Kidney (tissue), 22 donors: ENCODE measurements at places on chromosomes 13 and 19.

- DNase-seq, result no peak
Observed at GRCh38 chr13:112335135-112335534, 41.0 kb upstream of the SPACA7 start.

GRCh38 chr19:53977429-53977990 lies 13.9 kb upstream of the CACNG6 start:
- DNase-seq, result no peak

DNA sequence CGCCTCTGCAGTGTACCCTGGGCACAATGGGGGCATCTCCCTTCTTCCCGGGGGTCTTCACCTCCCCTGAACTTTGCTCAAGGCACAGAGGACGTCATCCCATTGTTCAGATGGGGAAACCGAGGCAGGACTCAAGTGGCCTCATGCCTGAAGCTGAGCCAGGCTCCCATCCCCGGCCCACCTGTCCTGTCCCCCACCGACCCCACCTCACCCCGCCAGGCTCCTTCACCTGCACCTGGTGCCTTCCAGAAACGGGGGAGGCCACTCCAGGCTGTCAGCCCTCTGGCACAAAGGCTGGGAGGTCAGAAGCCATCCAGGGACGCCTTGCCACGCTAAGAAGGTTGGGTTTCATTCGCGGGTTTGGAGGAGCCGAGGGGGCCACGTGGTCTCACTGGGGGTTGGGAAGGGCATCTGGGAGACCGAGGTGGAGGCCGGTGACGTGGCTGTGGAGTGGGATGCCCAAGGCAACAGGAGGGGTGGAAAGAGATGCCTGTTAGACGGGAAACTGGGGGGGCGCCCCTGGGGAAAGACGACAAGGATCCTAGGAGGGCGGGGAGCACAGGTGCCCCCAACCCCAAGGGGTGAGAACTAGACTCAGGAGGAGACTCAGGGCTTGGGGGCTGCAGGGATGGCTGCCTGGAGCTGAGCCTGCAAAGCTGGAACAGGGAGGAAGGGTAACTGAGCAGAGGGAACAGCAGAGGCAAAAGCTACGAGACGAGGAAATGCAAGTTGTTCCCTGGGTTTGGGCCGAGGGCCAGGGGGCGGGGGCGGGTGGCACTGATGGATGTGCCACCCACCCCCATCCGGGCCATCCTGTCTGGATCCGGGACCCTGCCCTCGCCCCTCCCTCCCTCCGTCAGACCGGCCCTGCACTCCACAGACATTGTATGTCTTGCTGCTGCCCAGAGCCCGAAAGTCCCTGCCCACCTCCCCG lies 6.0 kb upstream of the TCF3 start:
- DNase-seq, result no peak

- no peak for DNase-seq
Observed at GRCh38 chr13:71727662-71728061, 139.3 kb downstream of the DACH1 start.

GRCh38 chr19:49073514-49074378 lies 1.2 kb upstream of the KCNA7 start:
- no peak for DNase-seq

DNA sequence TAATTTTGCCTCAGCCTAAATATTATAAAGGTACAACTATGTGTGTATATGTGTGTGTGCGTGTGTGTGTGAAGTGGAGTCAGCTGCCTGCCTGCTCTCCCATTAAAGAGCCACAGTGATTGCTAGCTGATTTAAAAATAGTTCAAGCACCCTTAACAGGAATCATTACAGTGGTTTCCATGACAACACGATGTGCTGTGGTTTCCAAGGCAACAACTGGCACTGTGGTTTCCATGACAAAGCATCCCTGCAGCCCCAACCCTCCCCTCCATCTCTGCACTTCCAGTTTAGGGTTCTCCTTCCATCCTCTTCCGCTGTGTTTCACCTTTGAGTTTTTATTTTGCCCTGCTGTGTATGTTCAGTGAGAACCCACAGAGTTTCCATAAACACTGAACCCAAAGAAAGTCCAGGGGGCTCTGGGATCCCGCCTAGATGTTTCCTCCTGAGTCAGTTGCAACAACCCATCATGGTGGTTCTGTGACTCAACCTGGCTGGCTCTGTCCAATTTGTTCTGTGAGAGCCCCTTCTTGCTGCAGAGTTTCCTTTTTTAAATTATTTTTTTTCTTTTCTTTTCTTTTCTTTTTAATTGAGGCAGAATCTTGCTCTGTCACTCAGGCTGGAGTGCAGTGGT lies 7.1 kb upstream of the PNMA8A start:
- DNase-seq, result no peak

- no peak for DNase-seq
Observed at GRCh38 chr13:48346583-48346982, 43.0 kb downstream of the RB1 start.

DNA sequence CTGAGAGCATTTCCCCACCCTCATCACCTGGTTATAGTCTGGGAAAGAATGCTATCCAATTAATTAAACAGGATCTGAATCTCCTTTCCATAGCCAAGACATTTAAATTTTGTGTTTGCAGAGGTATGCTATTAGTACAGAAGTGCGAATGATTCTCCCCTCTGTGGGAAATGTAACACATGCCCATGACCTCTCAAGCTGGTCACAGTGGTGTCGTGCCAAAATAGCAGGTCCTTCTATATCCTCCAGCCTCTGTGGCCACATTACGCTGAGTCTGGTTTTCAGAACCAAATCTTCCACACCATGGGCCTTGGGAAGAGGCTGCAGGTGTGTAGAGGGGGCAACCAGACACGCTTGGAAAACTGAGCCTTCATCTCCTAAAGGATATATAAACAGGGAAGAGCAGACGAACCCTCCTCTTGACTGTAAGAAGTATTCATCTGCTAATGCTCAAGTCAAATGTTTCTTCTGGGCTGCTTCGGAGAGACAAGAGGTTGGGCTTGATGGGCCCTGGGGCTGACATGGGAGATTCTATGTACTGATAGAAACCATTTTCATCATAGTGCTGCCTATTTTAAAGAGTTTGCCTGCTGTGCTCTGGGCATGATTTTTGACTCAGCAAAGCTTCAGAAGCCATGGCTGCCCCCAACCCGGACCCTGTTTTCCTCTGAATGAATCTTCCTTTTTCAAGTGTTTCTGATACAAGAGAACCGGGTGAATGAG lies 197.6 kb downstream of the DNAJC15 start:
- DNase-seq, result no peak

DNA sequence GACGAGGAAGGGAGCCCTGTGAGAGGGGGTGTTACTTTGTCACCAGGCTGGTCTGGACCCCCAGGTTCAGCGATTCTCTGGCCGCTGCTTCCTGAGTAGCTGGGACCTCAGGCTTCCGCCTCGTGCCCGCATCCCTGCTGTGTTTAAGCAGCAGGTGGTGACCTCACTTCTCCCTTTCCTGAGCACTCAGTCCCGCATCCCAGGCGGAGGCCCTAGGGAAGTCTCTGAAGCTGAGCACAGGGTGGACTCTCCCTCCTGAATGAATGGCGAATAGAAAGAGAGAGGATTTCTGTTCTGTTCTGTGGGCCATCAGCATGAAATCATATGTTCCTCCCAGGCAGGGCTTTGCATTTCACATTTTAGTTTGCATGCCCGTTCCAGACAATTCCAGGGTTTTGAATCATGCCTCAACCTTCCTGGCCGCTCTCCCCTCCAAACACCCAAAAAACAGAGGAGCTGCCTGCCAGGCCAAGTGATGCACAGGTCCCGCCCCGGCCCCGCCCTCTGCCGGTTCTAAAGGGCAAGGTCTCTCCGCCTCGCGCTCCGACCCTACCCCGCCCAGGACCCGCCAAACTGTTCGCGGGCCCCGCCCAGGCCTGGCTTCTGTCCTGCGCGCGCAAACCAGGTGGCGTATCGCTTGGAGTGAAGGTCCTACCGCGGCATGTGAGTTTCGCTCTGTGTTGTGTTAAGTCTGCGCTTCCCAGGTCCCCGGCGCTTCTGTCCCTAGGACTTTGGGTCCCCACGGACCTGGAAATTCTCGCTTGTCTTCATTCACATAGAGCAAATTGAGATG lies 35.1 kb upstream of the ZNF808 start:
- peak; percentile 79 for DNase-seq

DNA sequence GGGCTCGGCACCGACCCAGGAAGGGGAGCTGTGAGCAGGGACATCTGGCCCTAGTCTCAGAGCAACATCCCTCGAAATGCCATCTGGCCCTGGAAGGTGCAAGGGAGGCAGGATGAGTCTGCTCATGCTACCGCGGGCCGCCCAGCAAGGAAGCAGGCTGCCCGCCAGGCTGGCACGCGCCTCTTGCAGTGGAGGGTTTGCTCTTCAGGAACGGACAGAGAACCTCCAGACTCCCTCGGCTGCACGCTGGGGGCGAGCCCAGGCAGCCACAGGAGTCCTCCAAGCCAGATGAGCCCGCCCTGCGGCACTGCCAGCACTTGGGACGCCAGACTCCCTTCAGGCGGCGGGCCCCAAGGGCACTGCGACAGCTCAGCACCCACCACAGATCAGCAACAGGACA lies 10.1 kb upstream of the ATP8B3 start:
- DNase-seq, result no peak

DNA sequence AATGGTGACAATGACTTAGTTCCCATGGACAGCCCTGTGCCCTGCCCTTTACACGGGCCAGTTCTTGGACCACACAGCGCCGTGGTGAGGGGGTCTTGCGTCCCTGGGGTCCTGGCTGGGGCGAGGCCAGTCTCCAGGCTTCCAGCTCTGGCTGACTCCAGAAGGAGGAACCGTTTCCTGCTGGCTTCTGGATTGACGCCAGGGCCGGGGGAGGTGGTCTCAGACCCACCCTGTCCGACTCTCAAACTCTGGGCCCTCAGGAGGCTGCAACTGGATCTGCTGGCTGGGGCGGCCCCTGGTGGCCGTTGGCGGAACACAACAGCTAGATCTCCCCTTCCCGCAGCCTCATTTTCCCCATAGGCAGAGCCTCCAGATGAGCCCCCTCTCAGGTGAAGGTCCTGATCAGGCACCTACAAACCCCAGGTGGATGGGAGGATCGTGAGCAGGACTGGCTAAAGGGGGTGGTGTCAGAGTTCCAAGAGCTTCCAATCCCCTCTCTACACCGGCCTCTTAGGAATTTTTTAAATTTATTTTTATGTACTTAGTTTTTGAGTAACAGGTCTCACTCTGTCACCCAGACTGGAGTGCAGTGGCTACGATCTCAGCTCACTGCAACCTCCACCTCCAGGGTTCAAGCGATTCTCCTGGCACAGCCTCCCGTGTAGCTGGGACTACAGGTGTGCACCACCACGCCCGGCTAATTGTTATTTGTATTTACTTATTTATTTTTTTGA lies 8.0 kb downstream of the CCDC194 start:
- peak; percentile 89 for DNase-seq

DNA sequence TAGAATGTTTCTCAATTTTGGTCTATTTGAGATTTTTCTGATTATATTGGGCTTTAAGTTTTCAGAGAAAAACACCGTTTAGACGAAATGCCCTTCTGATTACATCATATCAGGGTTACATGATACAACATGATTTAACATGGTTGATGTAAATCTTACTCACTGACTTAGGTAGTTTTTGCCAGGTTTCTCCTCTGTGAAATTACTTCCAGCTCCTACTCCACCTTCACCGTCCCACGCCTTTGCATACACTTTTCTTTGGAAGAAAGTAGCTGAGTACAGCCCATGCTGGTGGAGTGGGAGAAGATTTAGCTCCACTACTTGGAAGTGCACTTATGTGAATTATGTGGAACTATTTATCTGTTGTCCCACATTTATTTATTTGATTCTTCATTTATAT lies 433.2 kb upstream of the KLHL1 start:
- DNase-seq, result no peak

GRCh38 chr13:22095794-22096193 lies 424.9 kb downstream of the FGF9 start:
- no peak for DNase-seq

GRCh38 chr13:89726690-89727435 lies 1620.6 kb upstream of the MIR17HG start:
- DNase-seq, result no peak

- DNase-seq, result no peak
Observed at GRCh38 chr13:56986121-56986520, 154.6 kb upstream of the PRR20A start.

DNA sequence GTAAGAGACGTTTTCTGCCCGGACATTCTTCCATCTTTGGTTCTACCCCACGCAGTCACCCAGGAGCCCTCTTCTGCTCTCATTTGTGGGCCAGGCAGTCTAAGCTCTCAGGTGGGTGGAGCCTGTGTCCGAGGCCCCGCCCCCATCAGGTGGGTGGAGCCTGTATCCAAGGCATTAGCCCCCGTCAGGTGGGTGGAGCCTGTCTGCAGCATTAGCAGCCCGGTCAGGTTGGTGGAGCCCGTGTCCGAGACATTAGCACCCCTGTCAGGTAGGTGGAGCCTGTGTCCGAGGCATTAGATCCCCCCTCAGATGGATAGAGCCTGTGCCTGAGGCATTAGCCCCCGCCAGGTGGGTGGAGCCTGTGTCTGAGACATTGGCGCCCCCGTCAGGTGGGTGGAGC lies 45.5 kb upstream of the C13orf46 start:
- no peak for DNase-seq

- DNase-seq, result no peak
Observed at GRCh38 chr13:21133077-21133476, 43.3 kb downstream of the SKA3 start.

- DNase-seq, result peak; percentile 45
Observed at GRCh38 chr13:114116734-114117133, 15.7 kb downstream of the RASA3 start.
